ENCODE measurements at places on chromosomes 1 and 21.

GRCh38 chr21:26070822-26071425 is 99.6 kb downstream of the APP start:
- no peak for DNase-seq

DNA sequence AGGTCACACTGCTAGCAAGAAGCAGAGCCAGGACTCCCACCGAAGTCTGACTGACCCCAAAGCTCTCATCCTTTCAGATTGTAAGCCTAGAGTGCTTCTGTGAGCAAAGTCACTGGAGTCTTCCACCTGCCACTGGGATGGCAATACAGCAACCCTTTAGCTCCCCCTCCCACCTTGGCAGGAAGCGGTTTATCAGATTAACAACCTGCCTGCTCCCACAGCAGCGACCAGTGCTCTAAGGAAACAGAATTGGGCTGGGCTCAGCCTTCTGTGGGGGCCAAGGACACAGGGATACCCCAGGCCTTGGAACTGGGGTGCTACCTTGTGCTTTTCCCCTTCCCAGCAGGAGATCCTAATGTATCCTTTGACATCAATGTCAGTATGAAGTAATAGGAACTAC is 76.0 kb downstream of the GFI1 start:
- no peak for DNase-seq

- DNase-seq = no peak
Measured at GRCh38 chr1:8902765-8903164, 24.3 kb upstream of the ENO1 start.

GRCh38 chr1:2956576-2956975 is 64.7 kb upstream of the ACTRT2 start:
- no peak for DNase-seq

- DNase-seq = no peak
Measured at GRCh38 chr1:242086093-242086492, 87.2 kb upstream of the MAP1LC3C start.

GRCh38 chr1:235108876-235109275 is 19.8 kb downstream of the TOMM20 start:
- DNase-seq = no peak

- DNase-seq = no peak
Measured at GRCh38 chr1:177848577-177848976, 121.3 kb downstream of the SEC16B start.

- peak; percentile 44 for DNase-seq
Measured at GRCh38 chr1:14915356-14916054, 238.0 kb upstream of the TMEM51 start.

DNA sequence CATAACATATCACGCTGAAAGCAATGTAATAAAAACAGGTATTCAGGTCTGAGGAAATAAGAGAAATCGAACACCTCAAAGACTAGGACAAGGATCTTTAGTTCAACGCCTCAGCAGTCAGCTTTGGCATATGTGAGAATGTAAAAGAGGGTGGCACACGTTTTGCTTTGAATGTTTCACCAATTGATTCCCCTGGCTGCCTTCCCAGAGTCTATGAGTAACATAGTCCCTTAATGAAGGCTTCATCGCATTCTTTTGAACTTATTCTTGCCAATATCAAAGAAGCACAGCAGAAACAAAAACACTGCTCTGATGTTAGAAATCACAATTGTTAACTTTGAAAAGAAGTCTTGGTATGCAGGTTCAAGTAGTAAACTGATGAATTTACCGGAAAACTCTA is 764.8 kb downstream of the ADGRL2 start:
- no peak for DNase-seq

GRCh38 chr1:229131243-229132105 is 139.4 kb upstream of the RAB4A start:
- DNase-seq = no peak

DNA sequence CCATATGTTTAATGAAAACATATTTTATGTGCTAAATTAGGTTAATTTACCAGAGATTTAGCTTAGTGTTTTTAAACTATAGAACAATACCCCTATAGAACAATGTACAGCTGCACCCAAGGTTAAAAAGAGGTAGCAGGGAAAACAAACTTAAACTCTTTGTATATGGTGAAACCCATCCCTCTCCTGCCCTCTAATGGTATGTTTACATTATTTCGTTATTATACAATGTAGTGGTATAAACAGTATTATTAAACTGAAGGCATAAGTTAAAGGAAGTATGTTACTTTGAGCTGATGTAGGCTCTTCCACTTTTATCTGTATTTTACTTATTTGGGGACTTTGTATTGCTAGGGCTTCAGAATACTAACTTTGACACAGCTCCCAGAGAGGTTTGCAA is 16.7 kb upstream of the ZYG11A start:
- no peak for DNase-seq

DNA sequence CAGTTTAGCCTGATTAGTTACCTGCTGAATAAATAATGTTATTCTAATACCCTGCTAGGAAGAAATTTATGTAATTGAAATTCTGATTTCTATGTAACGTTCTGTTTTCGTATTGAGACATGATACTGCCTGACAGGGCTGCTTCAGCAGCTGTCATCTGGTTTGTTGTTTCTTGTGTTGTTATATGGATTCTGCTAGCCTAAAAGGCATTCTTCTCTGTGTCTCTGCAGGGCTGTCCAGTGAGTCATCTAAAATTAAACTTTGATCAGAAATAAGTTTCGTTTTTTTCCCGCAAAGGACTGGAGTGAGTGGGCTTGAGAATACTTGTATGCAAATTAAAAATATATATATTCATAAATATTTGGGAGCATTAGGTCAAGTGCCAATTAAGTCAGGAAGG is 93.0 kb downstream of the DYRK1A start:
- DNase-seq = no peak

DNA sequence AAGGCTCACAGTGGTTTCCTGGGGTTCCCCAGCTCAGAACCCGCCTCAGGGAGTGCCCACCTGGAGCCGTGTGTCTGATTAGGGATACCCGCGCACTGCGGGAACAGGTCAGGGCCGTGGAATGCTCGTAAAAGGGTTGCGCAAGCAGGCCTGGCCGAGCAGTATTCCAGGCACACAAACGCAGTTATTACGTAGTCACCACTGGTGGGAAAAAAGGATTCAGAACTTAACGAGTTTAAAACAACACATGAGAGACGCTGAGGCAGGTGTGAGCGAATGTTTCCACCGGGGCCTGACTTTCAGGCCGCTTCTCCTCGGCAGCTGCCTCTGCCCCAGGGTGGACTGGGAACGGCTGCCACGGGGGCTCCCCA is 18.2 kb downstream of the PLCH2 start:
- no peak for DNase-seq

GRCh38 chr1:8396786-8397406 is 79.0 kb downstream of the SLC45A1 start:
- DNase-seq = no peak

DNA sequence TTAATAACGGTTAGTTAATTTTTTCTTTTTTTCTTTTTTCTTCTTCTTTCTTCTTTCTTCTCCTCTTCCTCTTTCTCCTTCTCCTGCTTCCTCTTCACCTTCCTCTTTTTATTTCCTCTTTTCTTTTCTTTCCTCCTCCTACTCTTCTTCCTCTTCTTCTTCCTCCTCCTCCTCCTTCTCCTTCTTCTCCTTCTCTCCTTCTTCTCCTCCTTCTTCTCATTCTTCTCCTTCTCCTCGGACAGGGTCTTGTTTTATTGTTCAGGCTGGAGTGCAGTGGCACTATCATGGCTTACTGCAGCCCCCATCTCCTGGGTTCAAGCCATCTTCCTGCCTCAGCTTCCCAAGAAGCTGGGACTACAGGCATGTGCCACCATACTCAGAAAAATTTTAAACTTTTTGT is 13.4 kb upstream of the ACBD3 start:
- no peak for DNase-seq

Measured in heart left ventricle (tissue), 16 donors.